ENCODE measurements at places on chromosomes 12 and 14. TPM values are rescaled to one million over a fixed set of nuclear protein-coding genes. Genes with fewer than 3 reads are reported as not detected.

Gene TAS2R42
- polyA plus RNA-seq, result not detected

Gene SYNE3
- 1.3 TPM for polyA plus RNA-seq

Gene BBS10
- polyA plus RNA-seq, result 1.7 TPM

Gene ZC2HC1C
- 0.94 TPM for polyA plus RNA-seq

Gene GNB3
- 3.0 TPM for polyA plus RNA-seq

DNA sequence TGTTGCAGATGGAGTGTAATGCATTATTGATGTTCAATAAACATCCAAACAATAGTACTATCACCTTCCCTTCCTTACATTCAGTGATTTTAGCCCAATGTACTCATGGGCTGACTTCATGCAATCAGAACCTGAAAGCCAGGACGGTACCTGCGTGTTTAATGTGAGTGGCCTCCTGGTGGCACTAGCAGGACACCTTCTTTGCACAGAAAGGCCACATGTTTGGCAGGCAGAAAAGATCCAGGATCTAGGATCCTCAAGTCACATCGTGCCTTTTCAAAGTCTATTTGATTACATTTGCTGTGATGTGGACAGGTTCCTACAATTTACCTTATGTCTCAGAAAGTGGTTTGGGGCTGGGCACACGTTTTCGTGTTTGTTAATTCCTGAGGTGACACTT, 82.9 kb downstream of the NEDD1 start:
- DNase-seq, result peak; percentile 25

DNA sequence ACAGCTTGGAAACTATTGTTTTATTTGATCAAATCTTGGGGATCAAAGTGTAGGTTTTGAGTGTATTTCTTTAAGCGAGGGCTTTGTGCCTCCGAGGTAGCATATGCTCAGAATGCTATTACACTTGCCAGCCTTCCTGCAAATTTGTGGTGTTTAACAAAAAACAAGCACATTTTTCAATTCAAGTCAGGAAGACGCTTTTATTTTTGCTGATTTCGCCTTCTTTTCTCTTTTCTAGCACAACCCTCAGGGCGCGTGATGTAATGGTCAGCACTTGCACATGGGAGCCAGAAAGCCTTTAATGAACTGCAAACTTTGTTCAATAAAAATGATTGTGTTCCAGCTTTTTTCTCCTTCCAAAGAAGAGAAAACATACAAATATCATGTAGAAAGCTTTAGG, 466.5 kb downstream of the PRKD1 start:
- DNase-seq, result no peak

DNA sequence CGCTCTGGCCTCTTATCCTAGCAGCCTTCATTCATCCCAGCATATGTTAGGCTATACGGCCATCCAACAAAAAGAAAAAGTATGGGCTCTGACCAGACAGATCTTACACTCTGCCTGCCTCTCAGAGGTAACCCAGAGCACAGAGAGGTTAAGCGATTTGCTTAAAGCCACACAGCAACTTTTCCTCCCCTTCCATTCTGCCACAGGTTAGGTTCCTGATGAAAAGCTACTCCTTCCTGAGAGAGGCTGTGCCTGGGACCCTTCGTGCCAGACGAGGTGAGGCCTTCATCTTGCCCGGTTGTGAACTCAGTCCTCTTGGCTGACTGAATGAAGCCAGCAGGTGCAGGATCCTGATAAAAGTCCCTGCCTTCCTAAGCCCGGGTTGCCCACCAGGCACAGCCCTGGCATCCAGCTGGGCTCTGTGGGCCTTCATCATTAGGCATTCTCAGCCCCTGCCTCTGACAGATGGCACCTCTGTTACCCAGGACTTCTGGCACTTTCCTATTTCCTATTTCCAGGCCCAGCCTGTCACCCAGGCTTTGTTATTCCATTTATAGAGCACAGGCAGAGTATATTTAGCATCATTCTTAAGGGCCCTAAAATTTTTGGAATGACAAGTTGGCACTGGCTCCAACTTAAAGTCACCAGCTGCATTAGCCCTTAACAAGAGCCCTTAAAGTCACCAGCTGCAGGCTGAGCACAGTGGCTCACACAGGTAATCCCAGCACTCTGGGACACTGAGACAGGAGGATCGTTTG, 12.8 kb downstream of the SOAT2 start:
- no peak for DNase-seq

- no peak for DNase-seq
Measured at GRCh38 chr14:37343307-37344094, 145.8 kb downstream of the MIPOL1 start.

- DNase-seq, result no peak
Measured at GRCh38 chr14:75909630-75910029, 72.2 kb downstream of the TGFB3 start.

DNA sequence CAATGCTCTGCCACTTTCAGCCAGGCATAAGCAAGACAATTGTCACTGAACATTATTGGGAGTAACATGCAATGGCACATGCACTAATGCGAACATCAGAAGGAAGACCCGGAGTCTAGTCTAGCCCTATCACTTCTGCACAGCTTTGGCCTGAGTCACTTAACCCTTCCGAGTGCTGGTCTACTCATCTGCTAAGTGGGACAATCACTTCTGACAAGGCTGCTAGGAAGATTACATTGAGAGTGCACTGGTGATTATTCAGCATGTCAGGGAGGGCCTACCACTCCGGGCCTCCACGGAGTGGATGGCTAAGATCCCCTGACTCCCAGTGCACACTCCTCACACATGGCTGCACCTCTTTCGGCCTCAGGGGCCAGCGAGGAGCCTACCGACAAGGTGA, 240.9 kb downstream of the DPF3 start:
- no peak for DNase-seq

- no peak for DNase-seq
Measured at GRCh38 chr12:74980510-74980909, 229.1 kb downstream of the KCNC2 start.

GRCh38 chr12:55797068-55797467, 20.5 kb downstream of the SARNP start:
- DNase-seq, result no peak

- no peak for DNase-seq
Measured at GRCh38 chr14:59262717-59263454, 74.4 kb downstream of the DAAM1 start.

- no peak for DNase-seq
Measured at GRCh38 chr14:52692248-52692962, 3.0 kb downstream of the ERO1A start.

DNA sequence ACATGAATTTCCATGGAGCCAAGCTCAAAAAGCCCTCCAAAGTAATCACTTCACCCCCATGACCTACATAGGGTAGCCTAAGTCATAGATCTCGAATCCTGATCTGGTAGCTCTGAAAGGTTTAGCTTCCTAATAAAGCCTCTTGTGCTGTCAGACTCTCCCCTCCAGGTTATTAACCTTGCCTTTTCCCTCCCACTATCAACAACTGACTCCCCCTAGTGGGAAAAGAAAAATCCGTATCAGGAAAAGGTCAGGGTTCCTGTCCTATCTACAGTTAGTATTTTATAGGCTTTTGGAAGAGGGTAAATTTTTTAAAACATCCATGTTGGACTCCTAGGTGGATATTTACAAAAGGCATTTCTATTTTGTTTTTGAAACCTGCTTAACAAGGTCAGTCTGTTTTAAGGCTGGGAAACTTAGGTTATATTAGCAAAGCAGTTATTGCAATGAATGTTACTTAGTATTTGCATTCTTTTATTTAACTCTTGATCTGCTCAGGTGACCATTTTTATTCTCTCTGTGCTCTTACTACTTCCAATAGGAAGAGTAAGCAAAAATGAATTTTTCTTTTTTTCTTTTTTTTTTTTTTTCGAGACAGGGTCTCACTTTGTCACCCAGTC, 8.0 kb downstream of the YY1 start:
- DNase-seq, result no peak

GRCh38 chr14:99467336-99468078, 13.2 kb downstream of the SETD3 start:
- DNase-seq, result no peak

DNA sequence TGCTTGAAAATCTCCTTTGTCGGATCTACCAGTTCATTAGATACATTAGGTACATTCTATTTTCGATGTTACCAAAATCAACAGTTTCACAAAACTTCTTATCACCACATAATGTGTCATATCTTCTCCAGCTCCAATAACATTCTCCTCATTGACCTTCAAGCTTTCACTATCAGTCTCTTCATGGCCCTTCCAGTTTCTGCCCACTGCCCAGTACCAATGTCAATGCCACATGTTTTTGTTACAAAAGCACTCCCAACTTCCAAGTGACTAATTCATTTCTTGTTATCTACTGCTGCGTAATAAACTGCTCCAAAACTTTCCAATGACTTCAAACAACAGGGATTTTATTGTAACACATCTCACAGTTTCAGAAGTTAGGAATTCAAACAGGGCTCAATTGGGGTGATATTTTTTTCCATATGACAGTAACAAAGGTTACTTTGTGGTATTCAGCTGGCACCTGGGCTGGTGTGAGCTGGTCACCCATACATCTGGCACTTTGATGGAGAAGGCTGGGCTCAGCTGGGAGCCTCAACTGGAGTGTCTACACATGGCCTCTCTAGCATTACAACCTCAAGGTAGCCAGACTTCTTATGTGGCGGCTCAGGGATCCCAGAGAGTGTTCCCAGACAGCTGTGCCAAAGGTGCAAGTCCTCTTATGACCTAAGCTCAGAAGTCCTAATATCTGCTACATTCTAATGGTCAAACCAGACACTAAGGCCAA, 6.1 kb downstream of the OR5AU1 start:
- no peak for DNase-seq

DNA sequence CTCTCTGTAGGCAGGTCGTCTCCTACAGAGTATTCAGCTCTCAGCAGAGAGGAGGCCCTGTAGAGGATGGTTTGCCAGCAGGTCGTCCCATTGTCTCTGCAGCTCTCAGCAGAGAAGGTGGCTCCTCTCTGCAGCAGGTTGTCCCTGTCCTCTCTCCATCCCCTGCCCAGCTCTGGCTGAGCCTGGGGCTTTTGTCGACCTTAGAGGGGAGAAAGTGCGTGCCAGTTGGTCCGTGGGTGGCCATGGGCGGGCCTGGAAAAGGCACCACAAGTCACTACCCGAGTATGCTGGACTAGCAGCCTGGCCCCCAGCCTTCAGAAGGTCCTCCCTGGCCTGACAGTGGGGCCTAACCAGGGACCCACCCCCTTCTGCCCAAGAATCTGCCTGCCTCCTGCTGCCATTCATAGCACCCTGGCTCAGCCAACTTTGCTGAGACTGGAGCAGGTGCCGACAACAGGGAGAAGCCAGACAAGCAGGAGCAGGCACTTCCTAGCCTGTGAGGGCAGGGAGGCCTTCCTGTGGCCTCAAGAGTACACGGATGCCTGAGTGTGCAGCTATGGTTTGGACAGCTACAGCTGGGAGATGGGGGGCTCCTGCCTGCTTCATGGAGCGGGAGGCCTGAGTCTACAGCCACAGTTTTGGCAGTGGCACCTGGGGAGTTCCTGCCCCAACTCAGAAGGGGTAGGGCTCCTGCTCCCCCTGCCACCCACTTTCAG, 59.7 kb upstream of the KCNH3 start:
- DNase-seq, result peak; percentile 43

DNA sequence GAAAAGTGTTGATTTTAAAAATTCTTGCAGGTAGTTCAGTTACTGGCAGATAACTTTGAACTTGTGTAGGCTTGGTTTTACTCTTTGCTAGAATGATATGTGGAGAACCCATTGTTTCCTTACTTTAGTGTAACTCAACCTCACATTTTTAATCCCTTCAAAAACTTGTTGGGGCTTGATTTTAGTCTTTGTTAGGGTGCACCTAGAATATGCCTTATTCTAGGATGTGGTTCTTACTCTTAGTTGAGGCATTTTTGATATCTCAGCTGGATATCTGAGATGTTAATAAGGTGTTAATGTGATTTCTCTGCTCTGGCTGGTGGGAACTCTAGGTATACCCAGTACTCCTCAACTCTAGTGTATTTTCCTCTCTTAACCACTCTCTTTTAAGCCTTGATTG, 10.0 kb downstream of the MNAT1 start:
- DNase-seq, result peak; percentile 77

DNA sequence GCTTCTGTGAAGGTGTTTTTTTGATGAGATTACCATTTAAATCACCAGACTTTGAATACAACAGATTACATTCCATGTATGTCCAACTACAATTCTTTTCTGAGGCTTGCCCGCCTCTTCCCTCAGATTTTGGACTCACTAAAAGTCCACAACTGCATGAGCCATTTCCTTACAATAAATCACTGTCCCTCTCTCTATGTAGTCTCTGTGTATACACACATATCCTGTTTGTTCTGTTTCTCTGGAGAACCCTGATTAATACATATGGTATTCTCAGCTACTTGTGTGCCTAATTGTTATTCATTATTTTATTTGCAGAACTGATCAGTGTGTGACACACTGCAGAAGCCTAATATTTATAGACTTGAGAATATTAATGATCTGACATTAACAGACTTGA, 2.4 kb upstream of the MIPOL1 start:
- DNase-seq, result peak; percentile 50

- DNase-seq, result no peak
Measured at GRCh38 chr12:68261896-68262295, 8.5 kb upstream of the IL22 start.

DNA sequence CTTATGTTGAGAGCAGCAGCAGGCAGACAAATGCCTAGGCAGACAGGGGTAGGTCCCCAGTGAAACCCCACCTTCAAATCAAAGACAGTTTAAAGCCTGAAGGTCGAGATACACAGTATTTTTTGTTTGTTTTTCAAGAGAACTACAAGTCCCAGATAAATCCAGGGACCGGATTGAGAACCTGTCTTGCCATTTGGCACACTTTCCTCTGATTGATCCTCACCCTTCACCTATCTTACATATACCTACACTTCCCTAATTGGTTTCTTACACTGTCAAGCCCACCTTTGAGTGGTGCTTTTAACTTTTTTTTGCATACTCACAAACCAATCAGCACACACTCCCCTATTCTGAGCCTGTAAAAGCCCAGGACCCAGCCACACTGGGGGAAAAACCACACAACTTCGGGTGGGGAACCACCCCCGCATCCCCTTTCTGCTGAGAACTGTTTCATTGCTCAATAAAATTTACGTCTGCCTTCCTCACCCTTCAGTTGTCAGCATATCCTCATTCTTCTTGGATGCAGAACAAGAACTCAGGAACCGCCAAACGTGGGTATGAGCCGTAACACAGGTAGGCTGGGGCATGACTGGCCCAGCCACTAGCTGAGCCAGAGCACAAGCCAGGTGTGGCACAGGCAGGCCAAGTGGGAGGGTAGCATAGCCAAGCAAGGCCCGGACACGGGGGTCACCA, 11.1 kb downstream of the DICER1 start:
- DNase-seq, result peak; percentile 29

- DNase-seq, result no peak
Measured at GRCh38 chr14:51059032-51059431, 35.9 kb downstream of the TRIM9 start.

DNA sequence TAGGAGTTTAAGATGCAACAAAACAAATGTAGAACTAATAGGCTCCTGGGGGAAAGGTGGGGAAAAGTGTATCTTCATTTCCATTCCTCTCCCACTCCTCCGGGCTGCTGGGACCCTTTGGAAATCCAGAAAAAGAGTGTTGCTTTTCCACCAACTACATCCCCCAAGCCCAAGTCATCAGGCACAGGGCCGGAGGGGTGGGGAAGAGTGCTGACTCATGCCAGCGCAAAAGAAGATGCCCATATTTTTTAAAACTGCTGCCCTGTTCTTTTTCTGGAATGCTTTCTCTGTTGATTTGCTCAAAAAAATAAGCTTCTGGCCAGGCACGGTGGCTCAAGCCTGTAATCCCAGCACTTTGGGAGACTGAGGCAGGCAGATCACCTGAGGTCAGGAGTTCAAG, 70.9 kb downstream of the TBK1 start:
- DNase-seq, result no peak

- no peak for DNase-seq
Measured at GRCh38 chr14:99561864-99562263, 42.1 kb downstream of the CCDC85C start.

Measured in foreskin keratinocyte (primary cell).